Activated CD4-positive, alpha-beta T cell treated with anti-CD3 and anti-CD28 coated beads for 4 hours (primary cell): ENCODE measurements at places on chromosomes 12 and 14.

- no peak for DNase-seq
Measured at GRCh38 chr12:10661338-10661737, 12.5 kb downstream of the STYK1 start.

DNA sequence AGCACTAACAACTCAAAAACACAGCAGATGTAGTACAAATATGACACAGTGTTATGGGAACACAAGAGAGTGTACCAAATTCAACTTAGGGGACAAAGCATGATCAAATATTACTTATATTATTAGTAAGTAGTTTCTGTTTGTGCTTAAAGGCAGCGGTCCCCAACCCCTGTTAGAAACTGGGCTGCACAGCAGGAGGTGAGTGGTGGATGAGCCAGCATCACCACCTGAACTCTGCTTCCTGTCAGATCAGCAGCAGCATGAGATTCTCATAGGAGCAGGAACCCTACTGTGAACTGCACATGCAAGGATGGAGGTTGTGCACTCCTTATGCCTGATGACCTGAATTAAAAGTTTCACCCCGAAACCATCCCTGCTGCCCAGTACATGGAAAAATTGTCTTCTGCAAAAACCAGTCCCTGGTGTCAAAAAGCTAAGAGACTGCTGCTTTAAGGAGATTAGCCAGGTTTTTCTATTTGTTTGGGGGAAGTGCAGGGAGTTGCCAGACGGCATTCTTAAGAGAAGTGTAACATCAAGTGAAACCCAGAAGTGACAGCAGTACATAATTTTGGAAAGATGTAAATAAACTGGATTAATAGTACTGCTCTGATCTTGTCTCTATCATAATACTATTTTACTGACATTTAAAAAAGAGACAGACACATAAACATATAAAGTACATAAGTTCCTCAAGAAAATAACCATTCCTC is 26.7 kb downstream of the GTF2A1 start:
- DNase-seq: no peak

DNA sequence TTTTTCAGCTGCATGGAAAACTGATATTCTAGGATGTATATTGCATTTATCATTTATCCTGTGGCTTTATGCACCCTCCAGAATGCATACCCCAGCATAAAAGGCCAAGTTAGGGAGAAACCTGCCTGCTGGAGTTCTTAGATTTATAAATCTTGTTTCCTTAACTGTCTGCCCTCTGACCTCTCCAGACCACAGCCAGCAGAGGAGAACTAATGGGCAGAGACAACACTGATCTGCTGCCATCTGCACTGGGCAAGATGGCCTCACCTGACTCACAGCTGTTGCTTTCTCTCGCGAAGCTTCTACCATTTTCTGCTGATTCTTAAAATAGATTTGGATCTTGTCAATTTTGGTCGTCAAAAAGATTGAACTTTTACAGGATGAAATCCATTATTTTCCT is 65.8 kb downstream of the PPP2R5C start:
- DNase-seq: no peak

- no peak for DNase-seq
Measured at GRCh38 chr12:77998236-77998786, 167.6 kb downstream of the NAV3 start.

DNA sequence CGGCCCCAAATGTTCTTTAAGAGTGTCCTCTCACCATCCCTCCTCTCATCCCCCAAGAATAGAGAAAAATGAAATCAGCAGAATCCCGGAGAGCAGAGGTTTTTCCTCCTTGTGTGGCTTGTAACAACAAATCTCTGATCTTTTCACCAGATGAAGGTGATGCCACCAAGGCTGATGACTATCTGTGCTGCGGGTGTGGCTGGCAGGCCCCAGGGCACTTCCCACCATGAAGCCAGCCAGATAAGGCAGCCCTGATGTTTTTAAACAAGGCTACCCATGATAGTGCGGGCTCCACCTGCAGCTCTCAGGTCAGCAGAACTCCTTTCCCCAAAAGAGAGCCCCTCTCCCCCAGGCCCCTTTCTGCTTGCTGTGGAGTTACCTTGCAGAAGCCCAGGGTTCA is 58.0 kb upstream of the PARP11 start:
- DNase-seq: no peak
